ENCODE measurements at places on chromosomes 5 and 9. TPM values are rescaled to one million over a fixed set of nuclear protein-coding genes. Genes with fewer than 3 reads are reported as not detected.

DNA sequence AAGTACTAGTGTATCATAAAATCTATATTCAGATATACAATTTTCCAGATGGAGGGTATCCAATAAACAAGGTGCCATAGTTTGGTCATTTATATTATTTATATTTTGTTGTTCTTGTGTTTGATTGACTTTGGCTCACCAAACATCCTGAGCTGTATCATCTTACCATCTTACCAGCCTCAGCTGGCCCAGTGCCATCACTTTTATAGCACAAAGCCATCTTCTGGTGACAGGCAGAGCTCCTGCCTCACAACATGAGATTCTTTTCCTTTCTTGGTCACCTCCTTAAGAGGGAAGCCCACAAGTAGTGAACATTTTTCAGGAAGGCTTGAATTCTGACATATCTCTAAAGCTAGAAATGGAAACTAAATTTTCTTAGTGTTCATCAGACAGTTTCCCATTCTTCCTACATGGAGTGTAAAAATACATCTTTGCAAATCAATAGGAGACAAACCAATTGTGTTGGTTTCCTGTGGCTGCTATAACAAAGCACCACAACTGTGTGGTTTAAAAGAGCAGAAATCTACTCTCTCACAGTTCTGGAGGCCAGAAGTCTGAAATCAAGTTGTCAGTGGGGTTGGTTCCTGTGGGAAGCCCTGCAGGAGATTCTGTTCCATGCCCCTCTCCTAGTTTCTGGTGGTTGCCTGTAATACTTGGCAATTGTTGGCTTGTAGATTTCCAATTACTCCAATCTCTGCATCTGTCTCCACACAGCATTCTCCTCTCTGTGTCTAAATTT is 341.8 kb downstream of the MAN2A1 start:
- no peak for DNase-seq

DNA sequence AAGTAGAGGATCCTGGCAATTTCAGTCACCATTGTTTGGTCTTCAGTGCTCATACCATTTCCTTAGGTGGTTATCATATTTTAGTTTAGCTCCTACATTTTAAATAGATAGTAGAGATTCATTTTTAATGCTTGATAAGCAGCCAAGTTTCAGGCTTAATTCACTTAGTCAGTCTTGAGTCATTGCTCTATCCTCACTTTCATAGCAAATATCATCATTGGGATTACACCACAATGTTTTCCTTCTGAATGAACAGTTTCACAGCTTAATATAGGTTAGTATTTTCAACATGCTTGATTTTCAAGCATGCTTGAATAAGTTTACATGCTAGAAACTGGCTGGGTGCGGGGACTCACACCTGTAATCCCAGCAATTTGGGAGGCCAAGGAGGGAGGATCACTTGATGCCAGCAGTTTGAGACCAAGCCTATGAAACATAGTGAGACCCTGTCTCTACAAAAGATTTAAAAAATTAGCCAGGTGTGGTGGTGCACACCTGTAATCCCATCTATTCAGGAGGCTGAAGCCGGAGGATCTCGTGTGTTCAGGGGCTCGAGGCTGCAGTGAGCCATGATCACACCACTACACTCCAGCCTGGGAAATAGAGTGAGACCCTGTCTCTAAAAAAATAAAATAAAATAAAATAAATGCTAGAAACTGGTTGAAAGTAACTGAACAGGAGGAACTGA is 339.9 kb downstream of the ADGRV1 start:
- no peak for DNase-seq

DNA sequence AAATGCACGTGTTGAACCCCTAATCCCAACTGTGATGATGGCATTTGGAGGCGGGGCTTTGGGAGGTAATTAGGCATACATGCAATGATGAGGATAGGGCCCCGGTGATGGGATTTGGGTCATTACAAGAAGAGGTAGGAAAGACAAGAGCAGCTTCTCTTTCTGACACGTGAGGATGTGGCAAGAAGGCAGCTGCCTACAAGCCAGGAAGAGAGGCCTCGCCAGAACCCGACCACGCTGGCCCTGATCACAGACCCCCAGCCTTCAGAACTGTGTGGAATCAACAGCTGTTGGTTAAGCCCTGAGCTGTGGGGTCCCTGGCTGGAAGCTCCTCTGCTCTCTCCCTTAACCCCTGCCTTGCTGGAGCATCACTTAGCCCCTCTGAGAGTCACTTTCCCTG is 57.5 kb downstream of the COL23A1 start:
- DNase-seq, result no peak

Gene MYOZ3
- total RNA-seq, result 0.27 TPM

Gene ALDOB
- total RNA-seq, result not detected

GRCh38 chr5:95822542-95823181 is at the start of gene GLRX:
TSS of gene GLRX (minus strand) at chr5:95822726. CDS start at chr5:95822662, 64 bp downstream.
- no peak for DNase-seq

DNA sequence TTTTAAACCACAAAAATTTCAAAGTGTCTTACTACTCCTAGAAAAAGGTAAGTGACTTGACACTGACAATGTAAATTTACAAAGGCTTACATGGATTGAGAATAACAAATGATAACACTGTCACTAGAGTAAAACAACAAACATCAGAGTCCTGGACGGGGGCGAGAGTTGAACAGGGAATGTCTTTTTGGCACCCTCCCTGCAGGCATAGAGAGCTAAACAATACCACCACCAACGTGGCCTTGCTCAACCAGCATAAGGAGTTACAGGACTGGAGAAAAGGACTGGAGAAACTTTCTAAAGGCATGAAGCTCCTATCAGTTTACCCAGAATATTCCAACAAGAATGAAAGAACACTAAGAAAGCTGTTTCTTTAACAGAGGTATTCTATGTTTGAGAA is 55.3 kb downstream of the PTBP3 start:
- DNase-seq, result no peak

Gene PLPP7
- total RNA-seq, result 0.73 TPM
